ENCODE measurements at places on chromosomes 7 and 10.

DNA sequence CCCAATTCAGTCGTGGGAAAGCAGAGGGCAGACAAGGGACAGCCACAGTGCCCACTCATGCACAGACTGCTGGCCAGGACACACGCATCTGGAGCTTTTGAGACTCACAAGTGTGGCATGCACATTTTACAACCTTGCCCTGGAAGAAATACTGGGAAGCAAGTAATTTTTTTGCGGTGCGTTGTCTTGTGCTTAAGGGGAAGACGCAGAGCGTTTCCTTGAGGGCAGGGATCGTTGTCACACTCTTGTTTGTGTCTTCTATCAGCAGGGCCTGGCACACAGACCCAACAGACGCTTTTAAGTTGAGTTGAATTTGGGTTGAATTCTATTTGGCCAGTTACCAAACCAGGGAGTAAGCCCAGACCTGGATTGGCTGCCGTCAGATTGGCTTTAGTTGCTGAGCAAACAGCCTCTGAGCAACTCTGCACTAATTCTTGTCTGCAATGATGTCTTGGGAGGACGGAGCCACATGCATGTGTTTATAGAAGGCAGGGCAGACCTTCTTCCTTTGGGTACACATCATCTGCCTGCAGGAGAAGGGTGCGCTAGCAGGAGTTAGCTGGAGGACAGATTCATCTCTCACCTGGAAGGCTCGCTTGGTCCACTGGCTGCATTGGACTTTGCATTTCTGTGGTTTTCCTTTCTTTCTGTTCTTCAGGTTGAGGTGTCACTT, 38.4 kb downstream of the IL2RA start:
- no peak for DNase-seq

DNA sequence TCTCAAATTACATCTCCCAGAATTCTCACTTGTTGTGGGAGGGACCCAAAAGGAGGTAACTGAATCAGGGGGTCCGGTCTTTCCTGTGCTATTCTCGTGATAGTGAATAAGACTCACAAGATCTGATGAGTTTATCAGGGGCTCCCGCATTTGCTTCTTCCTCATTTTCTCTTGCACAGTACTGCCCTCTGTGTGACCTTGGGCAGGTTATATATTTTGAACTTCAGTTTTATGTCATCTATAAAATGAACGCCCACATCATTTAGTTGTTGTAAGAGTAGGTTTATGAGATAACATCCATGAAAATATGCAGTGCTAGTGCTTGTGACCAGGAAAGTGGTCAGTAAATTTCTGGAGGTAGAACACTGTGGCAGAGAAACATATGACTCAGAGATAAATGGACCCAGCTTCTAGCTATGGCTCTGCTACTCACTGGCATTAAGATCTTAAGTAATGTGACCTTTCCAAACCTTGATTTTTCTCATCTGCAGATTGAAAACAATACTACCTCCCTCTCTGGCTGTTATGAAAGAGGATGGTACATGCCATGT, 44.3 kb downstream of the SCRN1 start:
- DNase-seq = no peak

GRCh38 chr7:90760892-90761291, 164.8 kb downstream of the CDK14 start:
- DNase-seq = no peak

GRCh38 chr7:50502947-50503346, 52.8 kb upstream of the FIGNL1 start:
- DNase-seq = no peak

DNA sequence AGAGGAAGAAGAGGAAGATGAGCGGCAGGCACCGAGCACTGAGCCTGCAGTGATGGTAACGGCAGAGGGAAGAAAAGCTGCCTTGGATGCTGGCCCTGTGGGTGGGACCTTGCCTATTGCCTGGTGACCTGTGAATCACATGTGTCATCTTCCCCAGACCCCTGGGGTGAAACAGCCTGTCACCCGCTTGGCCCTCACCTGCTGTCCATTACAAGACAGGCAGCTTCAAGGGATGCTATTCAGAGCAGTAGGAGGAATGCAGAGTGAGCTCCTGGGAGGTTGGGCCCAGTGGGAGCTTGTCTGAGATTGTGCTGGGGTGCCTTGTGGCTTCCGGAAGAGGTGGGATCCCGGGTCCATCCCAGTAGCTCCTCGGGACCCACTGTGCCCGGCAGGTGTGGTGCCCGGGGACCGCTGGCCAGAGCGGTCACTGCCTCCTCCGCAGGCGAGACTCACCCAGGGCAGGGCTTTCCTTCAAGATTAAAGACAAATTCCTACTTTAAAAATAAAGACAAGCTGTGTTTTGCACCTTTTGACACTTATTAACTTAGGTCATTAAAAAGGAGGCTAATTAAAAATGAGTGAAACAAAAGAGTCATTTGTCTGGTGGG, 440.2 kb upstream of the MKI67 start:
- no peak for DNase-seq

- DNase-seq = no peak
Observed at GRCh38 chr7:25716421-25716820, 435.6 kb upstream of the NFE2L3 start.
